ENCODE measurements at places on chromosomes 2 and 18.

DNA sequence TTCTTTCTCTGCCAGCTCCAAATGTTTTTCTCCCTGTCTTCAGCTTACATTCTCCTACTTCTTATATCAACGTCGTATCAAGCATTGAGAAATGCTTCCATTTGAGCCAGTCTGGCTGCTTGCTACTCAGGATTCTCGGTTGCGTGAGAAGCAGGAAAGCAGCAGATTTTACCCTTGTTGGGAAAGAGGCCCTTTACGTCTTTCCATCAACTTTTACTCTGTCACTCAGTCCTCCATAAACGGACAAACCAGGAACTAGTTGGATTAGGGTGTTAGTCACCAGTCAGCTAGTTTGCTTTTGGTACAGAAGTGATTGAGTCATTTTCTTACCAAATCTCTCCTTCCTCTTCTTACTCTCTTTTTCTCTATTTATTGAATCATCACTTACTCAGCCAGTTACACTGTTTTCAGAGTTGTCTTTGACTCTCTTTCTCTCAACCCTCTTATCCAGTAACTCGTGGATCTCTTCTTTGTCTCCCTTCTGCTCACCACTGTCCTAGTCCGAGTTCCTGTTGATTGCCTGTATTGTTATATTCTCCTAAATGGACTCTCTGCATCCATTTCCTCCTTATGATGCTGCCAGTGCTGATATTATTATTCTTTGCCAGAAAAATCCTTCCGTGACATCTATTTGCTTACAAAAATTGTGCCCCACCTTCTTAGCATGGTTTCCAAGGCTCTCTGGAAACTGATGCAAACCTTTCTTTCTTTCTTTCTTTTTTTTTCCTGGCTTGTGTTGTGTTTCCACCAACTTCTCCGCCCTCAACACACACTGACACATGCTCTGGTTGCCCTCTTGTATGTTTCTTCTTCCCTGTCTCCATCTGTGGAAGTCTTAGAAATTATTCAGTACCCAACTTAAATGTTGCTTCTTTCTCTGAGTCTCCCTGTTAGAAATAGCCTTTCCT is 61.5 kb downstream of the VRK2 start:
- DNase-seq, result no peak

DNA sequence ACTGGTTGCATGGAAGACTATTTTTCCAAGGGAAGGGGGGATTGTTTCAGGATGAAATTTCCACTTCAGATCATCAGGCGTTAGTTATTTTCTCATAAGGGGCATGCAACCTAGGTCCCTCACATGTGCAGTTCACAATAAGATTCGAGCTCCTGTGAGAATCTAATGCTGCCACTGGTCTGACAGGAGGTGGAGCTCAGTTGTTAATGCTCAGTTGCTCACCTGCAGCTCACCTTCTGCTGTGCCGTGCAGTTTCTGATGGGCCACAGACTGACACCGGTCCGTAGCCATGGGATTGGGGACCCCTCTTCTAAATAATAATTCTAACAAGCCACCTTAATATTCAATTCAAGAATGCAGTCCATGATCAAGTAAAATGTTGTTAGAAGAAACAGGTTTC is 34.9 kb downstream of the PLCL1 start:
- DNase-seq, result no peak

DNA sequence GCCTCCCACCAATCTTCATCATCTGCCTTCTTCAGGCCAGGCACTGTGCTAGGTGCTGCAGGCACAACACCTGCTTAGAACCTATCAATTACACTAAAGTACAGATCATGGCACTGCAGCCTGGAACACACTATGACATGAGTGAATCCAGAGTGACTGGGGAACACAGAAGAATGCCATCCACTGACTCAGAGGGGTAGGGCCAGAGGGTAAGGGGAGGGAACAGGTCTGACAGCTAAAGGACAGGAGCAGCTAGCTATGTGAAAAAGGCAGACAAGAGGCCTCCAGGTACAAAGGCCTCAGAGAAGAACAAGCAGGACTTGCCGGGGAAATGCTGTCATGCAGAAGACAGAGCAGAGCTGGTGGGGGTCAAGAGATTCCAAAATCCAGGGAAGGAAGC is 53.3 kb upstream of the ACAA2 start:
- DNase-seq, result no peak

DNA sequence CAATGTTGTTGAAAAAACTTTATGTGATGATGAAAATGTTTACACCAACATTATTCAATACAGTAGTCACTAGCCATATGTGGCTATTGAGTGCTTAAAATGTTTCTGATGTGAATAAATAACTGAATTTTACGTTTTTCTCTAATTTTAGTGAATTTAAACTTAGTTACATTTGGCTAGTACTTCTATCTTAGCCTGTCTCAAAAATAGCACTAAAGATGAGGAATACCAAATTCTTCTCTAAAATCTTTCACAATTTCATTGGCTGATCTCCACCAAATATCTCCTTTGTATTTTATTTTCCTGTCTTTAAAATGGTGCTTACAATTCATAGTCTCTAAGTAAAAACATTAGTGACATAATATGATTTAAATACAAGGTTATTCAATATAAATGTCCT is 83.7 kb upstream of the RND3 start:
- no peak for DNase-seq

GRCh38 chr2:6970976-6971480 is 53.8 kb downstream of the RNF144A start:
- DNase-seq, result no peak

DNA sequence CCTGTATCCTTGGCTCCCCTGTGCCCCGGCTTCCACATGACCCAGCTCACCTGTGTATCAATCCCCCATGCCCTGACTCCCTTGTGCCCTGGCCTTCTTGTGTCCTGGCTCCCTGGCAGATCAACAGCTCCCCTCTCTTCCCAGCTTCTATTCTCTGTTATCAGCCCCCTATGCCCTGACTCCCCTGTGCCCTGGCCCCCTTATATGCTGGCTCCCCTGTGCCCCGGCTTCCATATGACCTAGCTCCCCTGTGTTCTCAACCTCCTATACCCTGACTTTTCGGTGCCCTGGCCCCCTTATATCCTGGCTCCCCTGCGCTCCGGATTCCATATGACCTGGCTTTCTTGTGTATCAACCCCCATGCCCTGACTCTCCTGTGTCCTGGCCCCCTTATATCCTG is 209.2 kb downstream of the LOXHD1 start:
- DNase-seq, result no peak
